ENCODE measurements at places on chromosomes 6 and 20.

GRCh38 chr20:19920381-19921138 lies 96.6 kb upstream of the NAA20 start:
- DNase-seq = no peak

DNA sequence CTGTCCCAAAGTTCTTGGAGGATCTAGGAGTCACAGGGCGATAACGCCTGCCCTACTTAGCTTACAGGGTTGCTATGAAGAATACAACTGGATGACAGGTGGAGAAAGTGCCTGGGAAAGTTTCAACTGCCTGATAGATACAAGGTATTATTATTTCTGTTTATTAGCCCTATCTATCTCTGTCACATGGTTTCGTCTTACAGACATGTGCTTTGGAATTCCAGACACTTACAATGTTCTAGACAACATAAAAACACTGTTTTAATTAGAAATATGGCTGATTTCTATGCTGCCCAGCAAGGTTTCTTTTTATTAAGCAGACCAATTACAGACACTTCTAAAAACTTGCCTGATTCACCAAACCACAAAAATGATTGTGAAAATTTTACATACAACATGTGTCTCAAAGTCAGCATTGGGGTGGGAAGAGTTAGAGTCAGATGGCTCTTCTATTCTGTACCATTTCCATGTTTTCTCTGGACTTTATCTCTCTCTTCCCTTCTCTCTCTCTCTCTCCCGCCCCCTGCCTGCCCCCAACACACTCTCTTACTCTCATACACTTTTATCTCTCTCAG lies 50.0 kb downstream of the GJA10 start:
- DNase-seq = no peak

DNA sequence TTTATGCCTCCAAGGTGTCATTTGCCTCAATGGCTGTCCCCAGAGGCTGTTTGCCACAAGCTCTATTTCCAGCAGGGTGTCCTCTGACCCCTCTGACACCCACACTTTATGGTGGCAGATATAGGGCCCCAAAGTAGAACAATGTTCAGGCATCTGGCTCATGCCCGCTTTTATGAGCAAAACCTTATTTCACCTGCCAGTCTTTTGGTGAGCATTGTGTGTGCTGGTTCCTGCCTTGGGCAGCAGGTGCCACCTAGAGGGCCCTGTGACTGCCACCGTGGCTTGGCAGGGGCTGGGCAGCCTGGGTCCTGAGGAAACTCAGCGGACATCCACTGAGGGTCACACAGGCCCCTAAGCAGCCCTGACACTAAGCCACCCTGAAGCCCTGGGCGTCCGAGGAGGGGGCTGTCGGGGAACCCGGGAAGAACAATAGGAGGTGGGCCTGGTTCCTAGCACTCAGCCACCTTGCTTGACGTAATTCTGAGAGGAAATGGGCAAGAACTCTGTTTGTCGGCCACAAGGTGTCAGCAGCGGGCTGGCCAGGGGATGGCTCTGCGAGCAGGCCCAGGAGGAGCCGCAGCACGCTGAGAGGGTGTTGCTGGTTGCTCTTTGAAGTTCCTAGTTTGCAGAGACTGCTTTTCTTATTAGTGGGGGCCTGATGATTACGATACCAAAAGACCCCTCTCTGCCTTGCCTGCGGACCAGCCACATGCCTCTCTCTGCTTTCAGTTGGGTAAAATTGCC lies 148.9 kb downstream of the SCML4 start:
- no peak for DNase-seq

DNA sequence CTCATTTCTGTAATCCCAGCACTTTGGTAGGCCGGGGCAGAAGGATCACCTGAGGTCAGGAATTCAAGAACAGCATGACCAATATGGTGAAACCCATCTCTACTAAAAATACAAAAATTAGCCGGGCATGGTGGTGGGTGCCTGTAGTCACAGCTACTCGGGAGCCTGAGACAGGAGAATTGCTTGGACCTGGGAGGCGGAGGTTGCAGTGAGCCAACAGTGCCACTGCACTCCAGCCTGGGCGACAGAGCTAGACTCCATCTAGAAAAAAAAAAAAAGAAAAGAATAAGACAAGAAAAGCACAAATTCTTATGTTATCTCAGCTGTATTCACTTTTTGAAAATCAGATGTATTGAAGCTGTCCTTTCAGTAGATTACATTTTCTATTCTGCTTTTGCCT lies 289.4 kb downstream of the GRIK2 start:
- DNase-seq = no peak

GRCh38 chr6:148035806-148036390 lies 306.7 kb upstream of the SASH1 start:
- DNase-seq = no peak

- DNase-seq = no peak
Measured at GRCh38 chr6:52138284-52138683, 47.9 kb upstream of the IL17A start.

DNA sequence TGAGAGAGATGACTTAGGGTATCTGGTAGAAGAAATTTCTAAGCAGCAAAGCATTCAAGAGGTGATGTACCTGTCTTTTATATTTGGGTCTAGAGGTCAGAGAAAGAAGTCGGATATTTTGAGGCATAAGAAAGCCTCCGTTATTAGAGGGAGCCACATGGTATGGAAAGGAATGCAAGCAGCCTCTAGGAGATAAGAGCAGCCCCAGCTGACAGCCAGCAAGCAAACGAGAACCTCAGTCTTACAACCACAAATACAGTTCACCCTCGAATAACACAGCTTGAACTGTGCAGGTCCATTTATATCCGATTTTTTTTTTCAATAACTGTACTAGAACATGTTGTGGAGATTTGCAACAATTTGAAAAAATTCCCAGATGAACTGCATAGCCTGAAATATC lies 190.7 kb upstream of the VGLL2 start:
- DNase-seq = no peak

DNA sequence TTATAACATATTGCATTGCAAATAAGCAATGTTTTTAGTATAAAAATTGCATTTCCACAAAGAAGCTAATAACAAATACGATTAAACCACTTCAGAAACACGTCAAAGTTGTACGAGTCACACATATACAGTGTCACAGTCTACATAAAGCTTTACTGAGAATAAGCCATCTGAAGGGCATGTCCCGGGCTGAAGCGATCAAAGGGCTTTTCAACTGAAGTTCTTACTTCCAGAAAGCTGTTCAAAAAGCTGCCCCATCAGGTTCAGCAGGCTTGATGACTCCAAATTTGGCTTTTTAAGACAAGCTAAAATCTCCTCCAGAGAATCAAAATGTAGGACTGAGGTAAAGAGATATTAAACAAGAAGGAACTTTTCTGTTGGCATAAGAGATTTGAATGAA lies 37.5 kb upstream of the HAO1 start:
- no peak for DNase-seq

DNA sequence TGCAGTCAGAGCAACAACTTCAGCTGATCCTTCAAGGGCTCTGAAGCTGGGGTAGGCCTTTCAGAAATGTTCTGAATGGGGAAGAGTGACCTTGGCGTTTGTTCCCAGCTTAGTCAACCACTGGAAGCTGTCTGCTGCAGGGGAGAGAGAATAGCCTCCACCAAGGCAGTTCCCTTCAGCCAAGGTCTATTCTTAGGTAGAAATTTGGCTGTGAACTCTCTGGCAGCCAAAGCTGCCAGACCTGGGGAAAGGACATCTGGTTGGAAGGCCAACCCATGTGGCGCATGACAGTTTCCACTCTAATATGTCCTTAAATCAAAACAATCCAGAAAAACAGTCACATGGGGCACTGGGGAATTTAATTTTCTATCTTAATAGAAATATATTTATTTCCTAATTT lies 60.1 kb downstream of the FBXO5 start:
- no peak for DNase-seq

- DNase-seq = no peak
Measured at GRCh38 chr6:10721850-10722569, 860 bp upstream of the TMEM14C start.

DNA sequence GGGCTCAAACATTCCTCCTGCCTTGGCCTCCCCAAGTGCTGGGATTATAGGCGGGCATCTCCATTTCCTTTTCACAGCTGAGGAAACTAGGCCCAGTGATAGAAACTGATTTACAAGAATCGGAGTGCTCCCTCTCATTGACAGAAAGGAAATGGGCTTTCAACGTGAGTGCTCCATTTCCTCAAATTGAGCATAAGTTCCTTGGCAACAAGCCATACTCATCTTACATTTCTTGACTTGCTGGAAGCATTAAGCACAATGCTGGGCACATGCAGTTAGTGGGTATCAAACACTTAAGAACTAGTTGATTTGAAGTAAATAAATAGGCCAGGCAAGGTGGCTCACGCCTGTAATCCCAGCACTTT lies 54.7 kb downstream of the FGD2 start:
- peak; percentile 59 for DNase-seq

DNA sequence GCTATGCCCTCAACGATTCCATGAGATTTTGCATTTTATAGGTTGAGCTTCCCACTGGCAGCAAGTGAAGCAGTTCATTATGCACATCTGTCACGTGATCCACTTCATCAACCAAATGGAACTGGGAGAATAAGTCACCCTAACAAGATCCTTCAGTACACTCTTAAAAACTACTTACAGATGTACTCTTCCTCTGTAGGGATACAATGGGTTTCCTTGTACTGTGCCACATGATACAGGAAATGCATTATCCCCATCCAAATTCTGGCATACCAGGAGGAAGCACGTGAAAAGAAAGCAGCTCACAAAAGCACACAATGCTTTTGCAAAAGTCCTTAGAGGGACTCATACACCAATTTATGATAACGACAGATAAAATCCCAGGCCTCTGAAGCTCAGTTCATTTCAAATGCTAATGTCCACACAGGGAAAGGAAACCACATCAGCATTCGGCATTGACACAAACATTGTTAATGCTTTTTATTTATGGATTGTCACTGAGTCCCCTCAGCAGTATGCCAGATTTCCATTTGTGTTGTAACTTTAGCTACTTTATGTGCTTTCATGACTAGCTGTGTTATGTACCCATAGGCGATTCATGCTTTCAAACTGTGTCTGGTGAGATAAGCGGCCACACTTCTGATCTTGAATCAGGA lies 58.1 kb upstream of the REV3L start:
- DNase-seq = peak; percentile 95

DNA sequence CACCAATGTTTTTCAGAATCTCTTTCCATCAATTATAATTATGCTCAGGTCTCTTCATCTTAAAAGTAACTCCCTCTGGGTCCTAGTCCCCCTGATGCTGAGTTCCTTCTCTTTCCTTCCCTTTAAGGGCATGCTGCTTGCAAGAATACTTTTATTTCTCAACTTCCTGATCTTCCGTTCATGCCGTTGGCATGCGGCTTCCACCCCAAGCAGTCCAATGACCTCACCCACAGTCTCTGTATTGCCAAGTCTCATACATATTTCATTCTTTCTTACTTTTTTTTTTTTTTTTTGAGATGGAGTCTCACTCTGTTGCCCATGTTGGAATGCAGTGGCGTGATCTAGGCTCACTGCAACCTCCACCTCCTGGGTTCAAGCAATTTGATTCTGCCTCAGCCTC lies 83.5 kb downstream of the NDUFAF5 start:
- DNase-seq = no peak

- no peak for DNase-seq
Measured at GRCh38 chr6:41509580-41509979, 36.6 kb upstream of the FOXP4 start.

GRCh38 chr6:75331151-75331550 lies 46.6 kb upstream of the TMEM30A start:
- no peak for DNase-seq

DNA sequence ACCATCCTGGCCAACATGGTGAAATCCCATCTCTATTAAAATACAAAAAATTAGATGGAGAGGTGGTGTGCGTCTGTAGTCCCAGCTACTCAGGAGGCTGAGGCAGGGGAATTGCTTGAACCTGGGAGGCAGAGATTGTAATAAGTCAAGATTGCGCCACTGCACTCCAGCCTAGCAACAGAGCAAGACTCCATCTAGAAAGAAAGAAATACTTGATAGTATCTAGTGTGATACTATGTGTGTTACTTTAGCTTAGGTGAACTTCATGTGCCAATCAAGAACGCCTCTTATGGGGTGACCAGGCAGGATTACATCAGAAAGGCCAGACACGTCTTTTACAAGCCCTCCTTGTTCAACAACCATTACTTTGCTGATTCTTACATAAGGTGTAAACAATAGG lies 107.1 kb downstream of the TMEM170B start:
- DNase-seq = no peak

- no peak for DNase-seq
Measured at GRCh38 chr6:161168281-161168891, 105.5 kb downstream of the AGPAT4 start.

DNA sequence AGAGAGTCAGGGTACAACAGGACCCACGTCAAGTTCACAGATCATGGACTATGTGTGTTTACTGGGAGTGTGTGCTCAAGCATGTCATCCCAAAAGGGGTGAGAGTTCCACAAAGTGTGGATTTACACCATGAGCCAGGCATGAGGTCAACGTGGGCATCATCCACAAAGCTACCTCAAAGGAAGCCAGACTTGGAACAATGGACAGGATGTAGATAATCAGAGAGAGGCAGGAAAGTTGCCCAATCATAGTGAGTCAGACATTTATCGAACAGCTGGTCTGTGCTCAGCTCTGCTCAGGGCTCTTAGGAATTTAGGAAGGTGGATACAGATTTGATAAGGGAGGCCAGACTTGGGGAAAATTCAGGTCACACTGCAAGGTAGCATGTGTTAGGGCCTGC lies 317.2 kb upstream of the CDYL start:
- DNase-seq = no peak

GRCh38 chr6:44489910-44490604 lies 102.6 kb downstream of the CDC5L start:
- DNase-seq = no peak

DNA sequence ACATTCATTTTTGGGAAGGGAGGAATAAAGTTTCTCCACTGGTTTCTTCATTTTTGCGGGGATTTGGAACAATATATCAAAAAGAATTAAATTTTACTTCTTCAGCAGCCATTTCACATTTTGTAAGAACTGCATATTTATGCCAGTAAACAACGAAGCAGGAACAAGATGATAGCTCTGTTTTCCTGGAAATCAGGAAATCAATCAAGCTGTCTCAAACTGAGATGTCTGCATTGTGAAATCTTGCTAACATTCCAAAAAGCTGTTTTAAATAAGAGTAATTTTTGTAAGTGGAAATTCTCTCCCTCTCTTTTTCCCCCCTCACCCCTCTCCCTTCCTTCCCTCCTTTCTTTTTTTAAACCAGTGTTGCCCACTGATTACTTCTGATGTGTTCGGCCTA lies 20.0 kb downstream of the MAPK13 start:
- no peak for DNase-seq

DNA sequence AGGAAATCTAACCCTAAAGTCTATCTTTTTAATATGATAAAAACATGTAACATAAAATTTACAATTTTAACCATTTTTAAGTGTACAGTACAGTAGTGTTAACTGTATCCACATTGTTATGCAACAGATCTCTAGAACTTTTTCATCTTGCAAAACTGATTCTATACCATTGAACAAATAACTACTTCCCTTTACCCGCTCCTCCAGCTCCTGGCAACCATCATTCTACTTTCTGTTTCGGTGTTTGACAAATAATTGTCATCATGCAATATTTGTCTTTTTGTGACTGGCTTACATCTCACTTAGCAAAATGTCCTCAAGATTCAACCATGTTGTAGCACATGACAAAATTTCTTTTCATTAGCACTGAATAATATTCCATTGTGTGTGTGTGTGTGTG lies 203.2 kb downstream of the SIM1 start:
- DNase-seq = no peak

GRCh38 chr6:41640426-41640825 lies 2.2 kb downstream of the MDFI start:
- no peak for DNase-seq
